Sigmoid colon (tissue), 7 donors: ENCODE measurements at places on chromosomes 11 and 22.

GRCh38 chr11:34869425-34869824 lies 46.8 kb downstream of the APIP start:
- DNase-seq: no peak

DNA sequence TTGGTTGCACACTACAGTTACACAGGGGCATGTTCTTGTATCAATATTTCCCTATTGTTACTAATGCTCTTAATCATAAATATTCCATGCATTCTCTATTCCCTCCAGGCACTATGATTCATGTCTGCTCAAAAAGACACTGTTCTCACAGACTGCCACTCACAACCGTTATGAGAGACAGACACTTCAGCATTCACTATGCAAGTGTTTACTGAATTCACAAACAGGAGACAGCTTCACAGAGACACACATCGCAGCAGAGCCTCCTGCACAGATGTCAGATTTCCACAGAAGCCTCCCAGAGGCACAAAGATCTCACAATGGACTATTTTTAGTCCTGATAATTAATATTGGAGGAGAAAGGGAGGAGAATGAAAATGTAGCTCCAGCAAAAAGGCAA lies 930.4 kb downstream of the OPCML start:
- DNase-seq: no peak

GRCh38 chr22:38176170-38176741 lies 5.4 kb downstream of the PLA2G6 start:
- peak; percentile 91 for DNase-seq

GRCh38 chr11:115238791-115239190 lies 265.4 kb downstream of the CADM1 start:
- DNase-seq: no peak

GRCh38 chr11:102666331-102666957 lies 39.1 kb downstream of the MMP27 start:
- DNase-seq: no peak
